ENCODE measurements at places on chromosomes 3 and 15. TPM values are rescaled to one million over a fixed set of nuclear protein-coding genes. Genes with fewer than 3 reads are reported as not detected.

Gene TM4SF18
- total RNA-seq, result not detected

Gene KLHL6
- total RNA-seq, result not detected

Gene RYK
- total RNA-seq, result 33.6 TPM

Gene ZIC1
- total RNA-seq, result not detected

Gene CCR1
- total RNA-seq, result not detected

Gene ECE2
- total RNA-seq, result 1.6 TPM

Gene TTC21A
- 7.8 TPM for total RNA-seq

Gene RBMS3
- total RNA-seq, result 65.1 TPM

Gene IL12A
- not detected for total RNA-seq

Gene SEMA3F
- 41.2 TPM for total RNA-seq

Gene ACSBG1
- not detected for total RNA-seq

Gene CPEB1
- total RNA-seq, result 15.2 TPM

Gene GBE1
- total RNA-seq, result 11.3 TPM

Gene IL5RA
- total RNA-seq, result not detected

Gene CHRM5
- not detected for total RNA-seq

Gene TGM4
- not detected for total RNA-seq

Gene TMEM45A
- total RNA-seq, result 0.61 TPM

Gene GALNT15
- 0.39 TPM for total RNA-seq

Gene CAPN3
- total RNA-seq, result 1.8 TPM

Gene CEMIP
- 0.25 TPM for total RNA-seq

All from glutamatergic neuron (in vitro differentiated cells).